ENCODE measurements at places on chromosomes 13 and 19.
A peak's percentile ranks its signal among the peaks of the same experiment; 100 is the strongest.

GRCh38 chr19:15280048-15280725, 47.9 kb upstream of the EPHX3 start:
- DNase-seq: no peak

DNA sequence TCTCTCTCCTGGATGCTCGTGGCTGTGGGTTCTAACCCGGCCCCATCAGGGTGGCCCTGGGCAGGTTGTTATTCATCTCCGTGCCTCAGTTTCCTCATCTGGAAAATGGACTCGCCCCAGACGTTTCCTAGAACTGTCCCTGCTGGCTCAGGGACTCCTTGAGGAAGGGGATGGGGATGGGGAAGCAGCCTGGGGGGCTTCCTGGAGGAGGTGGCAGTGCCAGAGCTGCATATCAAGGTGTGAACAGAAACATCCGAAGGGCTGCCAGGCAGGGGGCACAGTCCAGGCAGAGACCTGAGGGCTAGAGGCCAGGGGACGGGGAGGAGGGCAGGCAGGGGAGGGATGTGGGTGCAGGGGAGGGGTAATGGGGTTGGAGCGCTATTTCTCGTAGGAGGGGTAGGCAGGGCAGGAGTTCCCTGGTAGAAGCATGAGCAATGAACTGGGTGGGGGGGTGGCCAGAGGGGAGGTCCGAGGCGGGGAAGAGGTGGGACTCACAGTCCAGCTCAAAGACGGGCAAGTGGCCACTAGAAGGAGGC, 3.6 kb upstream of the ELANE start:
- DNase-seq: no peak

DNA sequence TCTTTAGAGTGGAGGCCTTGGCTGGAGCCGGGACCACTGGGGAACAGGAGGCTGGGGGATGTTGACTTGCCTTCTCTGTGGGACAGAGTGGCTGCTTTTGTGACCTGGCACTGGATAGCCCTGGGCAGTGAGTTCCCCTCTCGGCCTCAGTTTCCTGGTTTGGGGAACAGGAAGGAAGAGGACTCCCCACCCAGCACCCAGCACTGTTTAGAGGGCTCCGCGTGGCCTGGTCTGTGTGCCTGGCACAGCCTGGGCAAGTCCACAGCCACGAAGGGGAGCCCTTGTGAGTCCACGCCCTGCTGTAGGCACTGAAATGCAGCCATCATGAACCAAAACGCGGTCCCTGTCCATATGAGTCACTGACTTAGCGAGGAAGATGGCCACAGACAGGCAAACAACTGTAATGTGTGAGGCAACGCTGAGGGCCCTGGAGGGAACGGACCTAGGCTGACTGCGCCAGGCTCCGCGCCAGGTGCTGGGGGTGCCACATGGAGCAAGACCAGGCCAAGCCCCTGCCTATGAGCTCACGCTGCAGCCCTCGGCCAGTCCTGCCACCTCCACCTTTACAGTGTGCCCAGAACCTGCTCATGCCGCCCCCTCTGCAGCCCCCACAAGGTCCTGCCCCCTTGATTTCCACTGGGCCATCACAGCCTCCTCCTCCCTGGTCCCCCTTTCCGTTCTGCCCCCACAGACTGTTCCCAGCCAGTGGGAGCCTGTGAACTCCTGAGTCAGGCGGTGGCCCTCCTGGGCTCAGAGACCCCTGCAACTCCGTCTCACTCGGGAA, 35.5 kb downstream of the PAK4 start:
- no peak for DNase-seq

DNA sequence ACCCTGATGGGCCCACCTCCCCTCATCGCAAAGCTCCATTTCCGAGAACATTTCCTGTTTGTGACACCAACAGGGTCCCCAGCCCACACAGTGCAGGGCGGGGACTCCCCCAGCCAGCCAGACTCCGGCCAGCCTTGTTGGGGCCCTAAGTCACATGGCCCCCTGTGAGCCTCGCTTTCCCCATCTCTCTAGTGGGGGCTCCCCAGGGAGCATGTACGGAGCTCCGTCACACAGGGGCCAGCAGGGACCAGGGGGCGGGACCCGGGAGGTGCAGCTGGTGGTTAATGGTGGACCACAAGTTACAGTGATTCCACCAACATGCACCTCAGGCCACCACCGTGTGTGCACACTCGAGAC, 1.7 kb downstream of the TBXA2R start:
- no peak for DNase-seq

DNA sequence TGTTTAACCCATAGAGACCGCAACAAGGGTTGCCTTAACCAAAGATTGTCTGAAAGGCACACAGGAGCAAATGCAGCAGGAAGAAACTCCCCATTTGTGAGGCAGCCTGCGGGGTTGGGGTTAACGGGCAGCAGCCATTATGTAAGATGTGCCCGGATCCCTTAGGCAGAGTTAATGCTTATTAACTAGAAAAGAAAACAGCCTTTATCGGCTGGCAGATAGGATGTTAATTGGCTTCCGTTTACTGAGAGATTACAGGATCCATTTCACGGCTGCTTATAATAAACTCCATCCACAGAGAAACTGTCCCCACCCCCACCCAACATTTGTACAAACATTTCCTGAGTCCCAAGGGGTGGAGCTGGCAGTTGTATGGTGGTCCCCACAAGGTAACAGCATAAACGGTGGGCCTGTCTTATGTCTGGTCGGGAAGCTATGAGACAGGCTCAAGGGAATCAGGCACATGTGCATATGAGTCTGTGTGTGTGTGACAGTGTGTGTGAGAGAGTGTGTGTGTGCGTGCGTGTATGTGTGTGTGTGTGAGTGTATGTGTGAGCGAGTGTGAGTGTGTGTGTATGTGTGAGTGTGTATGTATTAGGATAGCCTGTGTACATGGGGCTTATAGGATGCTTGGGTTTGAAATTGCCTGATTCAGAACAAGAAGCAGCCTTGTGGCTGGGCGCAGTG, 10.5 kb downstream of the SLC25A42 start:
- no peak for DNase-seq

DNA sequence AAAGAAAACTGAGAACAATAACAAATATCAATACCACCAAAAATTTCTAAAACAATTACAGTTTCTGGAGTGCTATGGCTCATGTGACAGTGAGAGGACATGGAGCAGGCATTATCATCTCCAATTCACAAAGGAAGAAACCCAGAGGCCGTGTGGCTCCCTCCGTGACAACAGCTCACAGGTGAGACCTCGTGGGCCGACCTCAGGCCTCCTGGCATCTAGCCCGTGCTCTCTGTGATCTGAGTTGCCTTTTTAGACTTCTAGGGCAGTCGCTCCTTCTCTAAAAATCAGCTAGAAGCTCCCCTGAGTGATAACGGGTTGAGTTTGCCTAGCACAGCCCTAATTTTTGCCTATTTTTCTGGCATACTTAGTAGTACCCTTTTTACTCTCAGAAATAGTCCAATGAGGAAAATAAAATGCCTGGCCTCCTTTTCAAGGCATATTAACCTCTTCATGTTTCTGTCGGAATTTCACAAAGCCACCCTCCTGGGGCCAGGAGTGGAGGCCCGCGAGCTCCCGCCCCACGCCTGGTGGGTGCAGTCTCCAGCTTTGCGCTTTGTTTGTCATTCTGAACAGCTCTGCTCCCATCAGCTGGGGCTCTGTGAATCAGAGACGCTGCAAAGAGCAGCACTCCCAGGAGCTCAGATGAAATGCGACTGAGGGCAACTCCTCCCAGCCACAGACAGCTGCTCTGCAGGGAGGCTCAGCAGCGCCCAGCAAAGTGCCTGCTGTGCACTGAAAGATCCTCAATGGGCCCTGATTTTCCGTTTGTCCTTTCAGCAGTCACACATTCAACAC, 292.5 kb downstream of the UQCRFS1 start:
- DNase-seq: no peak

DNA sequence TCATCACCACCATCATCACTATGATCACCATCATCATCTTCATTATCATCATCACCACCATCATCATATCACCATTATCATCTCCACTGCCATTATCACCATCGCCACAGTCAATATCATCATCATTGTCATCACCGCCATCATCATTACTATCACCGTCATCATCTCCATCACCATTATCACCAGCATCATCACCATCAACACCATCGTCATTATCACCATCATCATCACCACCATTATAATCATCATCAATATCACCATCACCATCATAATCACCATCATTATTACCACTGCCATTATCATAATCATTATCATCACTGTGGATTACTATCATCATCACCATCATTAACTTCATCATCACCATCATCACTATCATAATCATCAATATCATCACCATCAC, 17.3 kb upstream of the ARHGEF18 start:
- no peak for DNase-seq

- peak; percentile 9 for DNase-seq
These were observed at the start of gene KCTD15 for GRCh38 chr19:33796164-33796875. TSS of gene KCTD15 (plus strand) at chr19:33796870. CDS start at chr19:33800455, 3,585 bp downstream.

DNA sequence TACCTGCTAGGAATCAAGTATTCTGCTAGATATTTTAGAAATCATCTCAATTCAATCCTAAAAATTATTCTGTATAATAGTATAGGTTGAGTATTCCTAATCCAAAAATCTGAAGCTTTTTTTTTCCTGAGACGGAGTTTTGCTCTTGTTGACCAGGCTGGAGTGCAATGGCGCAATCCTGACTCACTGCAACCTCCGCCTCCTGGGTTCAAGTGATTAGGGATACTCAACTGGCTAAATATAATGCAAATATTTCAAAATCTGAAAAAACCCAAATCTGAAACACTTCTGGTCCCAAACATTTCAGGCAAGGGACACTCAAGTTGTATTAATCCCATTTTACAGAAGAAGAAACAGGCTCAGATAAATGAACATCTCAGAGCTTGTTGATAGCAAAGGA, 17.2 kb upstream of the USPL1 start:
- no peak for DNase-seq

- DNase-seq: no peak
These were observed 52.1 kb upstream of the AKAP11 start for GRCh38 chr13:42219876-42220275.

DNA sequence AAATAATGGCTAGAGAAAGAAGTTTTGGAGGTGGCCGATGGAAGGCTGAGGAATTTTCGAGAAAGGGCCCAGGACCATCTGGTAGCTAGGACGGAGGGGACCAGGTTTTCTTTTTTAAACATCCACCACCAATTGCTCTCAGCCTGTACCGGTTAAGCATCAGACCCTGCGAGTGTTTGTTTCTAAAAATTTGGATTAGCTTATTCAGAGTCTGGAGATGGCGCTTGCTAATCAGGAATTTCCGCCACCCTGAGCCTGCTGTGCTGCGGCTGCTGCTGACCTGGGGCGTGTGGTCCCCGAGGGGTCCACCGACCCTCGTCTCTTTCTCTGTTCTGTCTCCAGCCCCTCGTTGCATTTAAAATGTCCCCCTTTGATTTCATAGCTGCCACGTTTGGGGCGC, 2.0 kb downstream of the UHRF1 start:
- DNase-seq: no peak

DNA sequence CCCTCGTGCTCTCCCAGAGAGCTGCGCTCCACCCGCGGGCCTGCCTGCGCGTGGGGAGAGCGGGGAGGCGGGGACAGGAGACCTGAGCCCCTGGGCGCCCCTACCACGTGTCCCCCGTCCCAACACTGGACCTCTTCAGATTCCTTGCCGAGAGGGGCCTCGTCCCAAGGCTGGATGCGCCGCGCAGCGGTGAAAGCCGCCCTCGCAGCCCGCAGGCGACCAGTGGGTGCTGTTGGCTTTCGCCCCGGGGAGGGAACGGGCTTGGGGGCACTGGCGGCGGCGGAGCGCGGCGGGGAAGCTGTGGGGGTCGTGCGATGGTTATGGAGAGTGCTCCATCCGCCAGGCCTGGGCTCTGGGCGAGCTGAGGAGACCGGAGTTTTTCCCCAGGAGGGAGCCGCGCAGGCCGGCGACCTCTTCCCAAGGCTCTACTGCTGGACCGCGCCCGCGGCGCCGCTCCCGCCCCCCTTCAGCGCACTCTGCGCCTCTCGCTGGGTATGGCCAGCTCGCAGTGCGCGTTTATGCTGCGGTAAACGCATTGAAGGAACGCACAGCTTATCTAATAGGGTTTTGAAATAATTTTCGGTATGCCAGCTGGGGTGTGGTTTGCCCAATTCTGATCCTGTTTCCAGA, 17.2 kb upstream of the RNF17 start:
- DNase-seq: no peak

DNA sequence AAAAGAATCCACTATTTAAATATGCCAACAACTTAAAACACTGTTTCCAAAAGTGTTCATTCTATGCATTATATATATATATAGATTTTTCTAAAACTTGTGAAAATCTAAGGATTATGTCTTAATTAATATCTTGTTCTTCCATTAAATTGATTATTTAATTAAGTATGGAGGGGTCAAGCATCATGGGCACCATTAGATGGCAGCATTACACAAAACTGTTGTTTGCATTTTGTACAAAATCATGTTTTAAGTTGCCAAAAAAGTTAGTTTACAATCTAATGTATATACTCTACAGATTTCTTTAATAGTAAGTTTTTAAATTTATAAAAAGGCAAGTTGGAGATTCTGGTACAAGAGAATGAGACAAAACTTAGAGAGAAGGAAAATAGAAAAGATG, 213.2 kb upstream of the EDNRB start:
- no peak for DNase-seq

- DNase-seq: no peak
These were observed 62.3 kb downstream of the GSX1 start for GRCh38 chr13:27854606-27855005.

- no peak for DNase-seq
These were observed 50.0 kb downstream of the TNFSF11 start for GRCh38 chr13:42623916-42624315.

DNA sequence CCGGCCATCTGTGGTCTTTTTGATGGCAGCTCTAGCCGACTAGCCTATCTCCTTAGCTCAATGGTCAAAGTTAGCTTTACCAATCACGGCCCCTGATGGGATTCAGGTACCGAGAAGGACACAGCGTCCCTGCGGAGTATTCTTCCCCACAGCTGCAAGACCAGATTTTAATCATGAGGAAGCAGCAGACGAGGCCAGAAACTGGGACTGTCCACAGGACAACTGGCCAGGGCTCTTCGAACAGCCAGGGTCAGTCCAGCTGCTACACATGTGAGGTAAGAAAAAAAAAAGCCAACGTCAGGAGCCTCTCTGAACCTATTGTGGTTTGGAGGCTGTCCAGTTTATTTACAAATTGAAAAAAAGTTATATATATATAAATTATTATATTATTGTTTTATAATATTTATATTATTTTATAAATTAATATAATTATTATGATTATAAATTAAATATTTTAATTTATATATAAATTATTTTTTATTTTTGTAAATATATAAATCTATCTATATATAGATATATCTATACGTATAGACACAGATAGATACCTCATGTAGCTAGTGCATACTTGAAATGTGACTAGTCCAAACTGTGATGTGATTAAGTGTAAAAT, 10.8 kb downstream of the RINL start:
- no peak for DNase-seq

DNA sequence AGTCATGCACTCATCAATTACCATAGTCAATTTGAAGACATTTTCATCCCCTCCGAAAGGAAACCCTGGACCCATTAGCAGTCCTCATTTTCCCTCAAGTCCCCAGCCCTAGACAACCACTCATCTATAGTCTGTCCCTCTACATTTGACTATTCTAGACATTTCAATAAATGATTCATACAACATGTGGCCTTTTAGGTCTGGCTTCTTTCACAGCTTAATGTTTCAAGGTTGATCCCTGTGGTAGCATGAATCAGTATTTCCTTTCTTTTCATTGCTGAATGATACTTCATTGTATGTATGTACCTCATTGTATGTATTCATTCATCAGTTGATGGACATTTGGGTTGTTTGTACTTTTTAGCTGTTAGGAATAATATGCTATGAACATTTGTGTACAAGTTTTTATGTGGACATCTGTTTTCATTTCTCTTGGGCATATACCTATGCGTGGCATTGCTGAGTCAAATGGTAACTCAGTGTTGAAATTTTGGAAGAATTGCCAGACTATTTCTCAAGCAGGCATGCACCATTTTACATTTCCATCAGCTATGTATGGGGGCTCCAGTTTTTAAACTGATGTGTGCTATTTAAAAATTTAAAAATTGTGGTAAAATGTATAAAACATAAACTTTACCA, 18.4 kb downstream of the SPATA13 start:
- DNase-seq: no peak
